ENCODE measurements at places on chromosomes 12 and 14. TPM values are rescaled to one million over a fixed set of nuclear protein-coding genes. Genes with fewer than 3 reads are reported as not detected.

CCDC91 gene
- 35.0 TPM for total RNA-seq

DHH gene
- total RNA-seq = not detected

POTEM gene
- total RNA-seq = not detected

OR4E2 gene
- total RNA-seq = not detected

GYS2 gene
- total RNA-seq = not detected

TMEM229B gene
- 2.4 TPM for total RNA-seq

SYNDIG1L gene
- total RNA-seq = not detected

PSMD9 gene
- total RNA-seq = 41.6 TPM

INHBC gene
- total RNA-seq = not detected

CATSPERB gene
- total RNA-seq = not detected

Measured in smooth muscle cell of the umbilical artery (primary cell).